ENCODE measurements at places on chromosomes 6 and 20. TPM values are rescaled to one million over a fixed set of nuclear protein-coding genes. Genes with fewer than 3 reads are reported as not detected.

The CYP21A2 gene
- total RNA-seq = not detected

The DNAJC5 gene
- 20.9 TPM for total RNA-seq

The NOX3 gene
- total RNA-seq = not detected

The TMEM14B gene
- total RNA-seq = 40.2 TPM

The WFDC2 gene
- 0.39 TPM for total RNA-seq

The PCED1A gene
- total RNA-seq = 16.4 TPM

The RIPPLY2 gene
- not detected for total RNA-seq

The JPH2 gene
- total RNA-seq = 11.3 TPM

The CCN2 gene
- 83.1 TPM for total RNA-seq

The ENPP1 gene
- 16.2 TPM for total RNA-seq

The CHD6 gene
- 43.5 TPM for total RNA-seq

The PCNA gene
- 56.2 TPM for total RNA-seq

The ZC2HC1B gene
- total RNA-seq = not detected

GRCh38 chr6:85424981-85425380 lies 24.9 kb upstream of the NT5E start:
- DNase-seq = no peak

DNA sequence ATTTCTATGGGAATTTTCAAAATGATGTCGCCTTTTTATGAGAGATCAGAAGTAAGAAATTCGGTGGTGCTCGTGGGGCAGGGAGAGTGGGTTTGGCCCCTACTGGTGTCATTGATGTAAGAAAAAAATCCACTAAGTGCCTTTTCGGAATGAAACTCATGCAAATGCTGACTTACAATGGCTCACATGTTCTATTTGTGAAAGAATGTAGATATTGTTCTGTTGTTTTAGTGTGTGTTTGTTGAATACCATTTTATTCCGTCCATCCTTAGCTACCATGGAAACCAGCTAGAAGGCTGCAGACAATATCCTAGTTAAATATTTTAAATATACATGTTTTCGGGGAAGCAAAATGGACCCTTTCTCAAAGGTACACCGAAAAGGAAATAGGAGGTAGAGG lies 304.9 kb downstream of the TAF4 start:
- no peak for DNase-seq

- no peak for DNase-seq
These were observed 942.9 kb upstream of the EPHA7 start for GRCh38 chr6:94362061-94362864.

DNA sequence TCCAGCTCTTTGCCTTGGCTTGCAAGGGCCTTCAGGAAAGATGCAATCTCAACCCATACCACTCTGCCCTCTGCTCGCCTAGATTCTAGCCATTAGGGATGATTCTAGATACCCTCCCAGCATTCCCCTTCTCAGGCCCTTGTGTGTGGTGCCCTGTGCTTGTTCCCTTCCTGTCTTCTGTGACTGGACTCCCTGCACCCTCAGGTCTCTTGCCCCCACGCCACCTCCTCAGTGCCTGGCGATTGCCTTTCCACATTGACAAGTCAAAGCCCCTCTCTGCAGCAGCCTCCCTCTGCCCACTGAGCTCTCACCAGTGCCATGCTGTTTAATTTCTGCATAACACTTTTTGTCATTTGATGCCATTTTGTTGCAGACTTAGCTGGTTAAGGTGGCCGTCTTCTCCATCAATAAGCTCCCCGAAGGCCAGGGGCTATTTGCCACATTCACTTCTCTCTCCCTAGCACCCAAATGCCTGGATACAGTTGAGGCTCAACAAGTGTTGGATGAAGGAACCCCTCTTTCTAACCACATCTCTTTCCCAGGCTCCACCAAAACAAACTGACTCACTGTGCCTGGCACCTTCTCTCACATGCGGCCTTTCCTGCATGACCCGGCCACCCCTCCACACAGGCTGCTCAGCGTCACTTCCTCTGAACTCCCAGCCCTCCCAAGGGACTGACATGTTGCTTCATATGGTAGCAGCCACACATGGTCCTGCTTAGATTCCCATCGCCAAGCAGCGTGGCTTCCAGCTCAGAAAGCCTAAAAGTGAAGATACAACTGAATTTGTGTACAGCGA lies 4.6 kb upstream of the TXNDC5 start:
- DNase-seq = peak; percentile 50

GRCh38 chr6:44064089-44064947 lies 62.9 kb downstream of the MRPL14 start:
- DNase-seq = no peak

DNA sequence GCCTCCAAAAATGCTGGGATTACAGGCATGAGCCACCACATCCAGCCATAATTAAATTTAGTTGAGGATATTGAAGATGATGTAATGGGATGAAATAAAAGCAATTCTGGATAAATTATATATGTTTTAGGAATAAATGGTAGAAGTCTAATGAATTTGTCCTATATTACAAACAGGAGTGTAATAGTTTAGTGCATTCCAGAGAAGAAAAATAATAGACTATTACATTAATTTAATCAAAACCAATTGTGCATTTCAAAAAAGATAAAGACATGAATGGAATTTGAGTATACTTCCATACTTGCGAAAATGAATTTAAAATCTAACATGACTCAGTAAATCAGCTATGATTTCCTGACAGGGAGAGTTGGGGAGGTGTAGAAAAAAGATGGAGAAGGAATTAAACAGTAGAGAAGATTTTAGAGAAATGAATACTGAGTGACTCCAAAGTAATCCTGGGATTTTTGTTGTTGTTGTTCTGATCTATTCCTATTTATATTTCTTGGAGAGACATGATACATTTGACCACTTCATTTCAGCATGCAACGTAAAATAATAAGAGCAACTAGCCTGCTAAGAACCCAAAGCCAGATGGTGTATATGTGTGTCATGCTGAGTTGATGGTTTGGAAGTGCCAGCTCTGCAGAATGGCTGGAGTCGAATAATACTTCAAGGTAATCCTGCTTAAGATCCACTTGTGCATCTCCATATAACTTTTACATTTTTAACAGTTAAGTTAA lies 67.4 kb downstream of the AIG1 start:
- no peak for DNase-seq

DNA sequence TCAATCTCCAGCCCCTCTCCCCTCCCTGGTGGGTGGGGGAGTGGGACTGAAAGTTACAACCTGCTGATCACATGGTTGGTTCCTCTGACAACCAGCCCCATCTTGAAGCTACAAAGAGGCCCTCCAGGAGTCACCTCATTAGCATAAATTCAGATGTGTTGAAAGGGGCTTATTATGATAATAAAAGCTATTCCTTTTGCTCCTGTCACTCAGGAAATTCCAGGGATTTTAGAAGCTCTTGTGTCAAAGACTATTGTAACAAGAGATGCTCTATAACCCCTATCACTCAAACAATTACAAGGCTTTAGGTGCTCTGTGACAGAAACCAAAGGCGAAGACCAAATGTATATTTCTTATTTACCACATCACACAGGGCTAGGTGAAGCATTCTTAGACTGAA lies 30.1 kb upstream of the MBOAT1 start:
- DNase-seq = no peak

DNA sequence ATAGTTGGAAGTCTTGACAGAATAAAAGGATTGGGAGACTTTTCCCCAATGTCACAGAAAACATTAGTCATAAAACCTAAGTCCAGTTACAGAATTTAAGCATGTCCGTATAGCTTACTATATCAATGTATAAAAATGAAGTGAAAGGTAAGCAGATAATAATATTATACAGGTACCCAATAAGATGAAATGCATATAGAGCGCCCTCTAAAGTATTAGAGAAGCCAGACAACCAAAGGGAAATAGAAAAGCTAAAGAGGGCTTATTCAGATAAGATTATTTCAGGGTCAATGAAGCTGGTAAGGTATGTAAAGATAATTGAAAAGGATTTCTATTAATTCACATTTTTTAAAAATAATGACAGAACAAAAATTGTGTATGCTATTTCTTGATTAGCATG lies 947.7 kb upstream of the MAP3K7 start:
- no peak for DNase-seq

- no peak for DNase-seq
These were observed 12.7 kb downstream of the BFSP1 start for GRCh38 chr20:17518339-17519052.

DNA sequence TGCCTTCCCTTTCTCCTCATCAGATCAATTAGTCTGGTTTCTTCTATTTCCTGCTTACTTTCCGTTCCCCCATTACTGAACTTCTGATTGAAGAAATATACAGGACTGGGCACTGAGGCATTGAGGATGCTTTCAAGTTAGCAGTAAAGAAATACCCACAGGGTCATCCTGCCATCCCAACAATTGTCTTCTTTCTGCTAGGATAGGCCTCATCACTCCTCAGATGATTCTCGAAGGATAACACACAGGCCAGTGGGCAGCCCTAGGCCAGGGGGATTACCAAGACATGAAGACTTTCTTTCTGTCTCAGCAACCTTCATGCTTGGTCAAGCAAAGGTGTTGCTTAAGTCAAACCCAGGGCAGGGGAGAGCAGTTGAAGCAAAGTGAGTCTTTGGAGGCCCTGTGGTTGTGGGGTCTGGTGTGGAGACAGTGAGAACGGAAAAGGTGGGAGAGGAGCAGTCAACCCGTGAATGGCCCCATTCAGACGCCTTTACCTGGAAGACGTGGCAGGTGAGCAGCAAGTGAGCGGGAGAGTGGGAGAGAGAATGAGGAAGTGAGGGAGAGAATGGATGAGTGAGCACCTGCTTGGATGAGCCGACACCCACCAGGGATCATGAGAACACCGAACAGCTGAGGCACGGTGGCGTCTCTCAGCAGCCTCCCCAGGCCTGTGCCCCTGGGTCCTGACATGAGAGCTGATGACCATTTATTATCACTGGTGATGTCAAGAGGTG lies 462.9 kb downstream of the PREX1 start:
- no peak for DNase-seq

- no peak for DNase-seq
These were observed 36.7 kb upstream of the MYLIP start for GRCh38 chr6:16092140-16092539.

DNA sequence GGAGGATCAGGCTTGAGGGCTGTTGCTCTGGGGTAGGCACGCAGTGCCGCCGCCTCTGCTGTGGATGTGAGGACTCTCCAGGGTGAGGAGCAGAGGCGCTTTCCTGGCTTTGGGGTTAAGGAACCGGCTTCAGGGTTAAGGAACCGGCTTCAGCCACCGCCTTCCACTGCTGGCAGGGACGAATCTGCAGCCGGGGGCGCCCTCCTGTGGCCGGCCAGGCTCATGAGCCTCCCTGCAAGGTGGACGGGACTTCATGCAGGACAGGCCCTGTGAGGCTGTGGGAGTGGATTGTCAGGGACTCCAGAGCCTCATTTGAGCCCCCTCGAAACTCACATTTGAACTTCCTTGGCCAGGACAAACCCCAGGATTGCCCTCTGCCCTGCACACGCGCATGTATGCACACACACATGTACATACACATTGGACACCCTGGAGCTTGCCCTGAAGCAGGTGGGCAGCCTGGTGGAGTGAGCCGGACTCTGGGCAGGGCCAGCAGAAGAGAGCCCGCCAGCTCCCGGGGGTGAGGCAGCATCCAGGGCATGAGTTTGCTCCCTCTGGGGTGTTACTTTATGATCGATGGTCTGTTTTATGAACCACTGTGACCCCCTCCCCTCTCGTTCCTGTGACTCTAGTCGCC lies 146.9 kb downstream of the PHACTR3 start:
- peak; percentile 45 for DNase-seq

GRCh38 chr6:8321671-8322404 lies 113.5 kb downstream of the SLC35B3 start:
- DNase-seq = no peak

GRCh38 chr6:43945768-43946080 lies 175.7 kb downstream of the VEGFA start:
- DNase-seq = no peak

- peak; percentile 66 for DNase-seq
These were observed 68.3 kb upstream of the TMEM244 start for GRCh38 chr6:129929433-129929832.

- DNase-seq = no peak
These were observed 8.1 kb downstream of the SLC2A4RG start for GRCh38 chr20:63747622-63748069.

DNA sequence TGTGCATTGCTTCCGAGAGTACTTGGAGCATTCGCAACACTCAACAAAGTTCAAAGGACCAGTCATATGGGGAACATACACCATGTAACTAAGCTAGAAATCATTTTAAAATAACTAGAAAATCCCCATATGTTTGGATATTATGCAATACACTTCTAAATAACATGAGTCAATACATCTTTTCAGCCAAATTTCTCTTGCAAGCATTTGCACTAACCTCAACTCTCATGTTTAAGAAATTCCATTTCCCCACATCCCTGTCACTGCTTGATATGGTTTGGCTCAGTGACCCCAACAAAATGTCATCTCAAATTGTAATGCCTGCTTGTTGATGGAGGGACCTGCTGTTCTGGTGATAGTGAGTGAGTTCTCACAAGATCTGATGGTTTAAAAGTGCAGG lies 85.7 kb upstream of the CST7 start:
- DNase-seq = peak; percentile 96

DNA sequence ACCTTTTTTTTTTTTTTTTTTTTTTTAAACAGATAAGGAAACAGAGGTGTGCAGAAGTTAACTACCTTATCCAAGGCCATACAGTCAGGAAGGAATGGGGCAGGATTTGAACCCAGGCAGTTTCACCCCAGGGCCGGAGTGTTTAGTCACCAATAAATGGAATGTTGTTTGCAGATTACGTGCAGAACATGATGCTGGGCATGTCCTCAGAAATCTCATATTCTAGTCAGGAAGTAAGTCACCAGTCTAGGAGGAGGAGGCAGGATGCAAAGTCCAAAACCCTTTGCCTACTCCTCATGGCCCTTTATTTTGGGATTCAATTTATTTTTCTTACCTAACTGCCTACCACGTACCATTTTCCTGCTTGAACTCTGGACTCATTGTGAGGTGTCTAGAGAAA lies 57.1 kb upstream of the LRRC1 start:
- no peak for DNase-seq

DNA sequence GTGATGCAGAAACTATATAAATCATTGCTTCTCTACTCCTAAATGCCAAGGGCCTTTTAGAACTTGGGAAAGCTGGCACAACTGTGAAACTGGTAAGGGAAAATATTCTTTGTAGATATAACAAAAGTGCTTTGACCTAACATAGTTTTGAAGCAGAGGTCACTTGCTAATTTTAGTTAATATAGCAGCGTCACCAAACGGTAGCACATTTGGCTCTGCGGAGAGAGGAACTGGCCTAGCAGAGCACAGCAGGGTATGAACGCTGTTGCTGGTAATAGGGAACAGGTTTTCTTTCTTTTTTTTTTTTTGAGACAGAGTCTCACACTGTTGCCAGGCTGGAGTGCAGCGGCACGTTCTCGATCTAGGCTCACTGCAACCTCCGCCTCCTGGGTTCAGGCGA lies 67.4 kb downstream of the ECT2L start:
- DNase-seq = no peak
